ENCODE measurements at places on chromosomes 1 and 21. TPM values are rescaled to one million over a fixed set of nuclear protein-coding genes. Genes with fewer than 3 reads are reported as not detected.

- peak; percentile 55 for DNase-seq
Observed at GRCh38 chr21:34544032-34544496, 32.1 kb upstream of the KCNE1 start.

Gene ERG
- total RNA-seq = 4.4 TPM

- no peak for DNase-seq
Observed at GRCh38 chr1:95948023-95948422, 714.0 kb downstream of the RWDD3 start.

GRCh38 chr1:21793104-21793503 lies 10.2 kb upstream of the USP48 start:
- DNase-seq = no peak

DNA sequence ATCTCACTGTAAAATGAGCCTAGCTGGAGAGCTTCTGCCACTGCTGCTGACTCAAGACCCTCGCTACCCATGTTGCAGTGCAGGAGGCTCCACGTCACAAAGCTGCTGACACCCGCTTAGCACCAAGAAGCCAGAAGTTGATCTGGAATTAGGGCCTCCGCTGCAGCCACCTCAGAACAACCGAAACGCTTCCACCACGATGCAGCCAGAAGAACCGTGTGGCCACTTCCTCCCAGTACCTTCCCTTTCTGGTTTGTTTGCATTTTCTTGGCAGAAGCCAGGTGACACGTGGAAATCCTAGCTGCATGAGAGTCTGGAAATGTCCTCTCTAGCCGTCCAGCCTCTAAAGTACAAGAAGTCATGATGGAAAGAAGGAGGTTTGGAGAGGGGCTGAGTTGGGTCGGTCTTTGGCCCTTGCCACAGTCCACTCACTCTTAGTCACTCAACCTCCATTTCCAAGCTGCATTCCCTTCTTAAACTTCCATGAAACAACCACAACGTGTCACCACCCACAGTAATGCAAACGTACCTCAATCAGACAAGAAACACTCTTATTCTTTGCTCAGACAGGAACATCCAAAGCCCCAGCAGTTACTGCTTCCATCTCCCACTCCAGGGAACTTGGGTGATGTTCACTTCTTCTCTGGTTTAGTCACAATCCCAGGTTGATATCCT lies 10.0 kb upstream of the CDA start:
- peak; percentile 40 for DNase-seq
